T-helper 2 cell (primary cell): ENCODE measurements at places on chromosomes 12 and 14.
A peak's percentile ranks its signal among the peaks of the same experiment; 100 is the strongest.

- DNase-seq = no peak
These were observed 61.9 kb downstream of the SMUG1 start for GRCh38 chr12:54126696-54127537.

DNA sequence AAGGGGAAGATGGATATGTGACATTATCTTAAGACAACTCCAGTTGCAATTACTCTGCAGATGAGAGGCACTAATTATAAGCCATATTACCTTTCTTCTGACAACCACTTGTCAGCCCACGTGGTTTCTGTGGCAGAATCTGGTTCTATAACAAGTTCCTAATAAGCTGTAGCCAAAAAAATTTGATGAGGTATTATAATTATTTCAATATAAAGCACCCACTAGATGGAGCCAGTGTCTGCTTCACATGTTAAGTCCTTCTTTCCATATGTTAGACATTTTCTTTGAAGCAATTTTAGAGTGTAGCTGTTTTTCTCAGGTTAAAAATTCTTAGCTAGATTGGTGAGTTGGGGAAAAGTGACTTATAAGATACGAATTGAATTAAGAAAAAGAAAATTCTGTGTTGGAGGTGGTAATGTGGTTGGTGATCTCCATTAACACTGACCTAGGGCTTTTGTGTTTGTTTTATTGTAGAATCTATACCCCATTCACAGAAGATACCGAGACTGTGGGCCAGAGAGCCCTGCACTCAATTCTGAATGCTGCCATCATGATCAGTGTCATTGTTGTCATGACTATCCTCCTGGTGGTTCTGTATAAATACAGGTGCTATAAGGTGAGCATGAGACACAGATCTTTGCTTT lies 36.9 kb downstream of the PSEN1 start:
- DNase-seq = no peak

DNA sequence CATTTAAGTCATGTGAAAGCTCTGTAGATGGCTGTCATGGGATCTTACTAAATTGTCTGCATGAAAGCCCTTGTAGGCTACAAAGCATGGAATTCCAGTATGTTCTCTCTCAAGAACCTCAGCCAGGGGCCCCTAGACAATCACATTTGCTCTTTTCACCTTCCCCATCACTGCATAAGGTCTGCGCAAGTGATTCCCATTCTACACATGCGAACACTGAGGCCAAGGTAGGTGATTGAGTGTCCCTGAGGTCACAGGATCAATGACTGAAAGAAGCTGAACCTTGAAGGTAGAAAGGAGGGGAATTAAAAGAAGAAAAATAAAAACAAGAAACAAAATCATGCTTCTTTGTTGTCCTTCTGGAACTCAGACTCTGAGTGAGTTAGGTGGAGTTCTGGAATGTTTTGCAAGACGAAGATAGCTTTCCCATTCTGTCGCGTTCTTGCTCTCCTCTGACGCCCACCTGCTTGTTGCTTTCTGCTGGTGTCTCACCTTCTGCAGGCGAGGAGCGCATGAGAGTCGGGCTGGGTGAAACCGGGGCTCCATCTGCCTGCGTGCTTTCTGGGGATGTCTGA lies 79.9 kb downstream of the SPRING1 start:
- DNase-seq = no peak

GRCh38 chr12:107822356-107822755 lies 47.9 kb downstream of the ASCL4 start:
- no peak for DNase-seq

DNA sequence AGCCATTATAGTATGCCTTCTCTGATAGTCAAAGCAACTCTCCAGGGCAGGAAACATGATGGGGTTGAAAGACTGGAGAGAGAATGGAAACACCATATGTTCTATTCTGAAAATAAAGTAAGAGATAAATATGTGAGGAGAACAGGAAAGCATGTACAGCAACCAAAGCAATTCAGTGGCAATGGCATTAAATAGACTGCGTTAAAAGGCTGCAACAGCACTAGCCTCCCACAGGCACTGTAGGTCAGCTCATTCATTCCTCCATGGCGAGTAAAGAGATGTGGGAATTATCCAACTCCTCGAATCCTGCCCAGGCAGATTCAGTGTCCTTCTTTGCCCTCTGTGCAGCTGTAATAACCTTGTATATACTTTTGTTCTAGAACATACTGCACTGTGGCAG lies 43.8 kb downstream of the ANO6 start:
- no peak for DNase-seq

- DNase-seq = no peak
These were observed 97.3 kb downstream of the EXOC5 start for GRCh38 chr14:57171363-57171762.

GRCh38 chr12:53969588-53970259 lies 3.2 kb upstream of the HOXC11 start:
- DNase-seq = no peak

DNA sequence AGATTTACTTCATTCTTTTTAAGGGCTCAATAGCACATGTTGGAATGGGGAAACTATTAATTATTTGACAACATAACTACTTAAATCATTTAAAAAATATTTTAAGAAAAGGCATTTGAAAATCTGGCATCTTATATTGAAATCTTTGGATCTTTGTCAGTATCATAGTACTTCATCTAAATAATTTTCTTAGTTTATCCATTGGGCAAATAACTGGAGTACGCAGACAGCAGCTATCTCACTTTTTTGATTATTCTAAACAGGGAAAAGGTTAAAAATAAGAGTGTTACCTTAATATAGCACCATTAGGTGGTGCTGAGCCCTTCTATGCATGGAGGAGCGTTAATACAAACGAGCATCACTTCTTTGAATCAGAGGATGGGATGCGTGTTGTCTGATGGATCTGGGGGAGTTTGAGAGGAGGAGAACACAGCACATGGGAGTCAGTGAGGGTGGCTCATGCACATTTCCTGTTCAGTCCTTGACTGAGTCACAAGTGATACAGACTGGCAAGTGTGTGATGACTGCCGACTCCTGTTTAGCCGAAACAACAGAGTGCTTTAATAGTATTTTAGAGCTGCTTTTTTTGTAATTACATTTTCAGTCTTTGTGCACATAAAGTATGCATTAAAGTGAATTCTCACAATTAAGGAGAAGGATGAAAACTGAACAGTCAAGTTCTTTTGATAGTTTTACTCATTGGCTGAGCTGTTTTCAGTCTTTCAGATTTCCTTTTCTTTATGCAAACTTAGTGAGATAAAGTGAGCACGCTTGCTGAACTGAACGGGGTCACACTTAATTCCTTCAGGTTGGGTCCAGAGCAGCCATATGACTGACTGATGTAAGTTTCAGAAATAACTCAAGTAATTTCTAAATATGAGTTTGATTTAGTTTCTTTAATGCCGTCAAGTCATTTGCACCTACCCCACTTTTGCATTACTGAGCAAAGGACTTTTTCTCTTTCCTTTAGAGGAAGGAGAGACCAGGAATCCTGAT lies 92.7 kb downstream of the DIP2B start:
- DNase-seq = peak; percentile 37

- DNase-seq = no peak
These were observed 157.9 kb downstream of the PAWR start for GRCh38 chr12:79532907-79533288.

DNA sequence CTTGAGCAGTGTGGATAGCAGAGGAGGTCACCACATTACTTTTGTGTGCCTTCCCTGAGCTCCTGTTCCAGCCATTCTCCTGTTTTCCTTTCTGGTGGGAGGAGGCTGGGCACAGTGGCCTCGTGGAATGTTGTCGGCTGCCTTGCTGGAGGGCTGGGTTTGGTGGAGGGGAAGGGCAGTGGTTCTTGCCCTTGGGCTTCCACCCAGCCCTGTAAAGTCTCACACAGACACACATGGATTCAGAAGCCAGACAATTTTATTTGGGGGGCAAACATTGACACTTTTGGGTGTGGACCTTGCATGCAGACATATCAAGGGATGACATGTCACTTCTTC lies 866 bp downstream of the NPFF start:
- DNase-seq = no peak
